RWPE2 (cell line): ENCODE measurements at places on chromosomes 1 and 21.

DNA sequence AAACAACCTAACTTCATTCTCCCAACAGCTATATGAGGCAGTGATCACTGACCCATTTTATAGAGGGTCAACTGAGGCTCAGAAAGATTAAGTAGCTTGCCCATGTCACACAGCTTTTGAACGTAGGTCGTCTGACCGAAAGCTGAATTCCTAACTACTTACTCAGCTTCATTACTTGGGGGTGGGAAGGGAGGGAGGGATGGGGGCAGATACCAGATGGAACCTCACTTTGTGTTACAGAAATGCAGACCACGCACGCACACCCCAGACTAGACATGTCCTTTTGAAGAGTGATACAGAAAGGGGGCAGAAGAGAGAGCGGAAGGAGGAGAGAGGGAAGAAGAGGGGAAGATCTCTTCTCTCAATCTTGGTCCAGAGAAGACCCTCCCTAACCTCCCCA is 2.3 kb downstream of the ADGRB2 start:
- no peaks in the 10 kb centered on the region for H3K36me3 ChIP-seq
- H3K27me3 ChIP-seq = peaks cover 4% of the 10 kb centered on the region
- H3K4me3 ChIP-seq = no peak overlapping the region
- no peak for DNase-seq

DNA sequence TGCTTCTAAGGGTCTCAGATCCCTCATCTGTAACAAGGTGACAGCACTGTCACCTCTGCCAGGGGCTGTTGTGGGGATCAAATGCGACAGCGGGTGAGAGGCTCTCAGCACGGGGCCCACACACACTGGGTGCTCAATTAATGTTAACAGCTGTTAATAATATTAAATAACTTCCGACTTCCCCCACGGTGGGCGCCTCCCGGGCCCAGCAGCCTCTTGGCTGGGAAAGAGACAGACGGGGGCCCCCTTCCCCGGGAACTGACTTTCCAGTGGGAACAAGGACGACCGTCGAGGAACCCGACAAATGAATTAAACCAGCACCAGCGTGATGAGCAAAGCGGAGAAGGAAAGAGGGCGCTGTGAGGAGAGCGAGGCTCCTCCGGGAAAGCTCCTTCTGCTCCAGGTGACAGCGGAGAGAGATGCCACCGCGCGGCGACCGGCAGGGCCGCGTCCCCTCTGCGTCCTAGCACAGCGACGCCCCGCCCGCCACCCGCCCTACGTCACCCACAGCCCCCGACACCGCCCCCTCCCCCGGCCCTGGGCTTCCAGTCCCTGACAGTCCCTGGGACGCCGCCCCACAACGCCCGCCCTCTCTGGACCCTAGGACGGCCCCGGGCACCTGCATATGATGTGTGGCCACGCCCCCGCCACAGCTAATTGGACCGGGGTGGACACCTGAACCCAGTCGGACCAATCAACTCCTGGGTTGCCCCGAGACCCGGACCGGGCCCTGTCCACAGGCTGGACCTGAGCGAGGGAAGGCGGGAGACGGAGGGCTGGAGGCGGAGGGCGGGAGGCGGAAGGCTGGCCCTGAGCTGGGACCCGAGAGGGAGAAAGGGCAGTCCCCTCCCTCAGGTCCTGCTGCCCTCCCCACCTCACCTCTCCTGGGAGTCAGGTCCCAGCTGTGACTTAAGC is 38.2 kb downstream of the MATN1 start:
- no peak overlapping the region for H3K4me3 ChIP-seq
- H3K4me1 ChIP-seq = no peaks in the 10 kb centered on the region
- H3K27me3 ChIP-seq = peaks cover 6% of the 10 kb centered on the region

- H3K27ac ChIP-seq = no peak overlapping the region
- no peak overlapping the region for H3K4me3 ChIP-seq
- H3K36me3 ChIP-seq = peaks cover 91% of the 10 kb centered on the region
- H3K4me1 ChIP-seq = no peaks in the 10 kb centered on the region
- H3K27me3 ChIP-seq = no peaks in the 10 kb centered on the region
Observed at GRCh38 chr1:11072216-11072917, 12.5 kb upstream of the SRM start.

DNA sequence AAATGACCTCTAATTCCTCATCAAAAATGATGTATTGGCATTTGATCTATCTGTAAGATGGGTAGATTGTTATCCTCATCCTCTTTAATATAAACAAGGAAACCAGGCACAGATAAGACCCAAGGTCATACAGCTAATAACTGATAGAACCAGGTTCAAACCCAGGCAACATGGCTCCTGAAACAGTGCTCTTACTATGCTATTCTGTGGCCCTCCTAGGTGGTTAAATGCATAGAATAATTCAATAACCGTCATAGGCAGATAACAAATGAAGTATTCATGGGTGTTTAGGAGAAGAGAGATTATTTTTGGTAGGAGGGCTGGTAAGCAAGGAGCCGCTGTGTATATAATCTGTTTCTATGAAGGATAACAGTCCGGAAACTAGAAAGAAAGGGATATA is 46.4 kb downstream of the DHX9 start:
- H3K4me1 ChIP-seq = no peaks in the 10 kb centered on the region
- peaks cover 76% of the 10 kb centered on the region for H3K36me3 ChIP-seq
- no peak overlapping the region for H3K4me3 ChIP-seq
- DNase-seq = no peak
- H3K27ac ChIP-seq = no peak overlapping the region
- H3K27me3 ChIP-seq = no peaks in the 10 kb centered on the region

GRCh38 chr1:165435801-165436200 is 9.1 kb downstream of the RXRG start:
- H3K27ac ChIP-seq = no peak overlapping the region
- peaks cover 4% of the 10 kb centered on the region for H3K27me3 ChIP-seq
- H3K36me3 ChIP-seq = no peaks in the 10 kb centered on the region
- no peaks in the 10 kb centered on the region for H3K4me1 ChIP-seq
- no peak for DNase-seq

- H3K4me1 ChIP-seq = peaks cover 49% of the 10 kb centered on the region
- no peak overlapping the region for H3K4me3 ChIP-seq
- no peak overlapping the region for H3K27ac ChIP-seq
- no peak for DNase-seq
- no peaks in the 10 kb centered on the region for H3K27me3 ChIP-seq
Observed at GRCh38 chr21:29306920-29307319, 8.2 kb downstream of the BACH1 start.
